CD8-positive, alpha-beta T cell (primary cell): ENCODE measurements at places on chromosomes 2 and 18. TPM values are rescaled to one million over a fixed set of nuclear protein-coding genes. Genes with fewer than 3 reads are reported as not detected.

The PCGF1 gene
- total RNA-seq, result 22.9 TPM

The HOXD11 gene
- total RNA-seq, result not detected

The TRIM43 gene
- not detected for total RNA-seq

The PDE11A gene
- total RNA-seq, result not detected

GRCh38 chr2:172830482-172830881 lies 94.8 kb downstream of the RAPGEF4 start:
- no peak for DNase-seq

GRCh38 chr18:27808683-27809082 lies 368.2 kb downstream of the CDH2 start:
- no peak for DNase-seq

- no peak for DNase-seq
Observed at GRCh38 chr2:67286981-67287759, 110.0 kb upstream of the ETAA1 start.

DNA sequence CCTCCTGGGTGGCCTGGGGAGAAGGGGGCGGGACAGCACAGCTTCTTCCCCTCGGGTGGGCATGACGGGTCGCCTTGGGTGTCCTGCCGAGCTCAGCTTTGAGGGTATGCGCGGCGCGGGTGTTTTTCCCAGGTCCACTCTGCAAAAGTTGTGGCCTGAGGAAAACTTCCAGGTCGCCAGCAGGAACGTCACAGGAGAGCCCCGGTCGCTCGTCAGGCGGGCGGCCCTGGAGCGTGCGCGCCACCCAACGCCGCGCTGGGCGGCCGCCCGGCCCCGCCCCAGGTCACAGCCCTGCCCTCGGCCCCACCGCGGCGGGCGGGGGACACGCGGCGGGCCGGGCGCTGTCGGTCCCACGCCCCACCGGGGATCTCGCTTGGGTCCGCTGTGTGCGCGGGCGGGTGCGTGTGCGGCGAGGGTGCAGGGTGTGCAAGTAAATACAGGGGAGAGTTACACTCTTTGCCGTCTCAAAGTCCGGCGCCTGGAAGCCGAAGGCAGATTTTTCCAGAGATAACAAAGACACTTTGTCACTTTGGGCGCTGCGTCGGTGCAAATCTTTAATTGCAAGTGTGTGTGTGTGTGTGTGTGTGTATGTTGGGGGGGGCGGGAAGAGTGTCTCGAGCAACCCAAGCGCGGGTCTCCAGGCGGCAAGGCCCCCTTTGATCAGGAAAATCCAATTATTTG lies 616 bp upstream of the SP5 start:
- DNase-seq, result peak; percentile 27

GRCh38 chr2:54428108-54428831 lies 27.9 kb upstream of the SPTBN1 start:
- no peak for DNase-seq

DNA sequence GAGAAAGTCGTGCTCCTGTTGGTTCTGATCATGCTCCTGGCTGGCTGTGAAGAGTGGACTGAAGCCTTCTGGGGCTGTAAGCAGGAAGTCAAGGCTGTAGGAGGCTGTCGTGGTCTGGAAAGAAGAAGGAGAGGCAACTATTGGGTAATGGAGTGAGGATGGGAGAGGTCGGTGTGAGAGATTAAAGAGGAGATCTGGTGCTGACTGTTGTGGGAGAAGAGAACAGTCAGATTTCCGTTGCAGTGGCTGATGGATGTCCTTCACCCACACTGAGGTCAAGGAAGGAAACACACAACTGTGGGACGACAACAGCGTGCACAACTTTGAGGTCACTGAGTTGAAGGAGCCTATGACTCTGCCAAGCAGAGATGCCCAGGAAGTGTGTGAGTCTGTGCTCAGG lies 2.8 kb upstream of the PSMD1 start:
- no peak for DNase-seq

- DNase-seq, result no peak
Observed at GRCh38 chr2:178915423-178916173, 108.4 kb upstream of the TTN start.

- no peak for DNase-seq
Observed at GRCh38 chr18:38496222-38496793, 930.7 kb upstream of the CELF4 start.

DNA sequence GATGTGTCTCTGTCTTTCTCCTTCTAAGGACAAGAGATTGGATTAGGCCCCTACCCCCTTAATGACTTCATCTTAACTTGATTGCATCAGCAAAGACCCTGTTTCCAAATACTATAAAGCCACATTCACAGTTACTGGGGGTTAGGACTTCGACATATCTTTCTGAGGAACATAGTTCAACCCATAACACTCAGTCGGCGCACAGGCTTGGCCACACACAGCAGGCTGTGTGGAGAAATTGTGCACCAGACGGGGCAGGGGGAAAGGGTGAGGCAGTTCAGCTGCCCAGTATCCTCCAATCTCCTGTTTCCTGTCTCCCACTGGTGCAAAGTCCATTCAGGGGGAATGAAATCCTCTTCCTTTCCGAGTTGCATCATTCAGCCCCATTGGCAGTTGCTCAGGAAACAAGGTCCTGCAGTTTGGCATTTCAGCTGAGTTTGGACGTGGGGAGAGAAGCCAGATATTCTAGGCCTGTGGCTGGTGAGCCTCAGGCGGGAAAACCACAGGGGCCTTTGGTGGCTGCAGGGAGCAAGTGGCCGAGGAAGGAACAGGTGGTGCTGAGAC lies 9.4 kb upstream of the RAPGEF4 start:
- no peak for DNase-seq

DNA sequence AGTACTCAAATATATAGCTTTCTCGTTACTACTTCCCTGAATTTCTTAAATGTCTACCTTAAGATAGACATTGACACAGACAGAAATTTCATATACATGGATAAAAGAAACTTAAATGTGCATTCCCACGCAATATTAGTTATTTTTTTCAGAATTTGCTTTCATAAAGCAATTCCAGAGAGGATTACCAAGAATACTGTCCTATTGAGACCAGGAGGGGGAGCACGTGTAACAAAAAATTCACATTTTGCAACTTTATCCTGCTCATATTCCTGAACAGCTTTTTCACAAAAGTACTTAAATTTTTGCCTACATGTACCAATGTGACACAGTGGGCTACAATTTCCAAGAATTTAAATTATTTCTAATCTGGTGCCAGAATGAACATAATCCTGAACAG lies 30.7 kb upstream of the ERCC3 start:
- peak; percentile 17 for DNase-seq

- DNase-seq, result no peak
Observed at GRCh38 chr2:86566158-86566820, 3.0 kb upstream of the CHMP3 start.

DNA sequence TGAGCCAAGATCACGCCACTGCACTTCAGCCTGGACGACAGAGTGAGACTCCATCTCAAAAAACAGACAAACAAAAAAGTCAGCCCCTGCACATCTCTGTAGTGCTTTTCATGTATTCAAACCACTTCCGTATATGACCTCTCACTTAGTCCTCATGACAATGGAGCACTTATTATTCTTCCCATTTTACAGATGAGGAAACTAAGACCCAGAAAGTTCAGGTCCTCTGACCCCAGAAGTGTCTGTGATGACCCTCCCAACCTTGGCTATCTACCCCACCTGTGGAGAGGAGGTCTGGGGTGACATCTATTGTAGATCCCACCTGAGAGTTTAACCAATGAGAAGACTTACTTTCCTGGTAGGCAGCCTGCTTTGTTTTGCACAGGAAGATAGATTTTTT lies 21.6 kb upstream of the MAPRE3 start:
- no peak for DNase-seq

GRCh38 chr2:96527286-96528005 lies 9.1 kb upstream of the ARID5A start:
- DNase-seq, result no peak

- no peak for DNase-seq
Observed at GRCh38 chr2:24241528-24241927, 66.7 kb downstream of the FAM228A start.

DNA sequence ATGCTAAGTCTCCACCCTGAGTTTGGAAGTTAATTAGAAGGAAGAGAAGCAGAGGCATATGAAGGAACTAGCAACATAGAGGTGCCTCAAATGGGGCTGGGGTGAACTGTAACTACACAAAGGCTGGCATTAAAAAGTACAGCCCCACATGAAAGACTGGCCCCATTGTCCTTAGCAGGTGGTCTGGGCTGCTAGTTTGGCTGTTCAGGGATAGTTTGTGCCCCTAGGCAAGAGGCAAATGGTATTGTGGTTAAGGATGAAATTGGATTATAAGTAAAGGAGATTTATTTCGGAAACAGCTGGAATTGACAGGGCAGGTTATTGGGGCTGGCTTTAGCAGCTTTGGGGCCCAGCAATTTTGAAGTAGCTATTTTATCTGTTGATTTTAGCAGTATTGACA lies 365.7 kb upstream of the TNP1 start:
- DNase-seq, result no peak

DNA sequence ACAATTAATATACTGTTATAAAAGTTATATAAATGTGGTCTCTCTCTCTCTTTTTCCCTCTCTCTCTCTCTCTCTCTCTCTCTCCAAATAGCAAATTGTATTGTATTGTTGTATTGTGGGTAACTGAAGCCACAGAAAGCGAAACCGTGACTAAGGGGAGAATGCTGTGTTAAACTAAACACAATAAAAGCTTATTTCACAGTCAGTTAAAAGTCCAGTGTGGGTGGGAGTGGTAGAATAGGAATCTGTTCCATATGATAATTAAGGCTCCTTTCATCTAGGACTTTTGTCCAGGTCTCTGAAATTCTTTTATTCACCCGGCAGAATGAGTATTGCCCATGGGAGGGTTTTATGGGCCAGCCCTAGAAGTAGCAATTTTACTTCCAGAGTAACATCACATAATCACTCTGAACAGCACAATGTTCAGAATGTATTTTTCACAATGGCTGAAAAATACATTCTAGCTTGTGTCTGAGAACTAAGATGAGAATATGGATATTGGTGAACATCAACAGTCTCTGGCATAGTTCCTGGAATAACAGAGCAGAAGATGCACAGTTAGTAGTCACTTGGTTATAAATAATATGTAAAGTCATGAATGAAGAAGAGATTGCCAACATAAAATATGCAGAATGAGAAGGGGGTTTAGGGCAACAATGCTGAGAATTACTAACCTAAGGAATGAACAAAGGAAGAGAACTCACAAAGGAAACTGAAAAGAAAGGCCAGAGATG lies 399.1 kb downstream of the PLCL1 start:
- DNase-seq, result no peak

DNA sequence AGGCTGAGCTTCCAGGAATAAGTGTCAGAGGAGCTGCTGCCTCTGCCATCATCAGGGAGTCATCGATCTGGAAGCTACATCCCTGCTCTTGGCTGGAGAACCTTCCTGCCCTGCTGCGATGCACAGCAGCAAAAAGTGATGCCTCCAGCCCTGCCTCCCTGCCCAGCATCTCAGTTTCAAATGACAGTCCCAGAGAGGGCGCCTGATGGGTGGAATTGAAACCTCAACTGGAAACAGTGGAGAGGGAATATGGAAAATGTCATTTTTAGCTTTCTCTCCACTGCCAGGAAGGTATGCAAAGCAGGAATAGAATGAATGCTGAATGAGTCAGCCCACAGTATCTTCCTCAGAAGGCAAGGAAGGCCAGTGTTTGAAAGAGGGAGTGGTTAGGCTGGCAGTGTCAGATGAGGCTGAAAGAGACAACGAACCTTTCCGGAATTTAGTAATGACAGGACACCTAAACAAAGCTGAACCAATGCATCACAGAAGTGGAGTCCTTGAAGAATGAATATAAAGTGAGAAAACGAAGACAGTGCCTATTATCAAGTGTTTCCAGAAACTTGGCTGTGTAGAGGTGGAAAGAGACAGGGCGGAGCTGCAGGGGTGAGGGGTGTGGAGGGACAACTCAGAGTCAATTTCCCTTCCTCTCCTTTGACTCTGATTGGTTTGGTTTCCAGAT lies 153.9 kb upstream of the NDUFV2 start:
- DNase-seq, result no peak

DNA sequence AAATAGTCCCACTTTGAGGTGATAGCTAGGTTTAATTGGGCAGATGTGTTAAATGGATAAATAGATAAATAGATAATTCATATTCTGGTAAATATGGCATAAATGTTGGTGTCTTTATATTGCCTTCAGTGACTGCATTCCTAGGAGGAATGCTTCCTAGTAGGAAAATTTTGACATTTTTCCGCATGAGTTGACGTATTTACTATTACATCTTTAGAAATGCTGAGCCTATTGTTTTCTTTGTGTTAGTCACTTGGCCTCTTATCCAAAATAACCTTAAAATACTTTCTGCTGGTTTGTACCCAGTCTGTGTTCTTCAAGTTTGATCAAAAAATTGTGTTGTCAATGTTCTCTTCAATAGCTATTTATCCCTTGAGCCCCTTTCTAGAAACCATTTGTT lies 495.6 kb upstream of the ZEB2 start:
- no peak for DNase-seq

DNA sequence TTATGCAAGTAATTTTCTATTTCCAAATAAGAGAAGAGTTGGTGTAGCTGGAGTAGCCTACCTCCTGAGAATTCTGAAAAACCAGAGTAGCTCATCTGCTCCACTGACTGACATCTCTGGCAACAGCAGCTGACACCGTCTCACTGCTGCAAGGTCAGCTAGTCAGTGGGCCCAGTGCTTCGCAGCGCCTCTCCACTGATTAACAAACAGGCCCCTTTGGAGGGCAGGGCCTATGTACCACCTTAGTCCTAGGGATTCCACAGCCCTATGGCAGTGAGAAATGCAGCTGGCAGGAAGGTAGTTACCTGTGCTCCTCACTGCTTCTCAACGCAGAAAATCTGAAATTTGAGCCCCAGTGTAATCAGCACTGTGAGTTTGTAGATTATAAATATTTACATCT lies 97.5 kb downstream of the DLGAP1 start:
- DNase-seq, result no peak

GRCh38 chr18:36536426-36536825 lies 238.9 kb downstream of the FHOD3 start:
- no peak for DNase-seq
